Left lobe of liver (tissue), 2 donors: ENCODE measurements at places on chromosomes 5 and 9.

GRCh38 chr5:14551211-14551610 lies 30.4 kb upstream of the OTULINL start:
- no peak for DNase-seq

GRCh38 chr5:98461485-98461884 lies 312.0 kb upstream of the RGMB start:
- DNase-seq, result no peak

DNA sequence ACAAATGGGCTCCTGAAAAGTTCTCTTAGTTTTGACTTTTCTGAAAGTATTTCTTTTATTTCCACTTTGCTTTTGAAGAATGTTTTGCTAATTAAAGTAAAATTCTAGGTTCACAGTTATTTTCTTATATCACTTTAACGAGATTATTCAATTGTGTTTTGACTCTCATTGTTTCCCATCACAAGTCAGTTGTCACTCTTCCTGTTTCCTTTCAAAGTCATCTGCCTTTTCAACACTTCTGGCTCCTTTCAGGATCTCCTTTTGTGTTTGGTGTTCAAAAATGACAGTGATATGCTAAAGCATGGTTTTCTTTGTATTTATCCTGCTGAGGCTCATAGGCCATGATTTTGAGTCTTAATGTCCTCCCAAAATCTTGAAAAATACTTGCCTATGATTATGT lies 235.4 kb upstream of the TAS2R1 start:
- no peak for DNase-seq

DNA sequence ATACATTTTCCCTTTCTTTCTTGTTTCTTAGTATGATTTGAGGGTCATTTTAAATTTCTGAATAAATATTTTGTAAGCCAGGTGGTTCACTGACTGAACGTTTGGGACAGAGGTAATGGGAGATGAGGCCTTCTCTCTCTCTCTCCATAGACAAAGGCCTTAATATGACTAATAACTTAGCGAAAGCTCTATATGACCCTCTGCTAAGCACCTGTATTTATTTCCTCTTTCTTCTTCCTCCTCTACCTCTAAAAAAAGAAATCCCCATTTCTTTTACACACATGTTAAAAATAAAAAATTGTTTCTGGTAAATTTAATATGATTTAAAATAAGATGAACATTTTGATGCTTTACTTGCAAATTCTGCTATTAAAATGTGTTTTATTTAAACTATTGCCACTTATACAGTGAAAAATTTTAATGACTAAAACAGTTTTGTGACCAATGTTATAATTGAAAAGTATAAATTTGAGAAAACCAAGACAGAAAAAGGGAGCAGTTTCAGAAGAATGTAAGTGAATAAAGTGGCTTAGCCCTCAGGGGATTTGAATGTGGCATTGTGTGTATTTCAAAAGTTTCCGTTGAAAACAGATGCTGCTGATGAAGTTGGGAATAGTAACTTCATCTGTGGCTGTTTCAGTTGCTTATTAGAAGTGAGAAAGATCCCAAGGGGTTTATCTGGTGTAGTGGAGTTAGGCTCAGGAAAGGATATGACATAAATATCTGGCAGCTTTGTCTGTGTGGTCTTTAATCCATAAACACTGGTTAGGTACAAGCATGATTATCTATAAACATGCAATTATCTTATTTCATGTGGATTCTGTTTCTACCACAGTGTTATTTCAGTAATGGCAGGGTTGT lies 128.6 kb upstream of the GRHPR start:
- no peak for DNase-seq

- no peak for DNase-seq
Observed at GRCh38 chr5:137441476-137441875, 57.6 kb downstream of the SPOCK1 start.

- DNase-seq, result no peak
Observed at GRCh38 chr9:20437476-20437875, 184.8 kb downstream of the MLLT3 start.

- DNase-seq, result no peak
Observed at GRCh38 chr5:159017786-159018185, 81.9 kb downstream of the EBF1 start.

DNA sequence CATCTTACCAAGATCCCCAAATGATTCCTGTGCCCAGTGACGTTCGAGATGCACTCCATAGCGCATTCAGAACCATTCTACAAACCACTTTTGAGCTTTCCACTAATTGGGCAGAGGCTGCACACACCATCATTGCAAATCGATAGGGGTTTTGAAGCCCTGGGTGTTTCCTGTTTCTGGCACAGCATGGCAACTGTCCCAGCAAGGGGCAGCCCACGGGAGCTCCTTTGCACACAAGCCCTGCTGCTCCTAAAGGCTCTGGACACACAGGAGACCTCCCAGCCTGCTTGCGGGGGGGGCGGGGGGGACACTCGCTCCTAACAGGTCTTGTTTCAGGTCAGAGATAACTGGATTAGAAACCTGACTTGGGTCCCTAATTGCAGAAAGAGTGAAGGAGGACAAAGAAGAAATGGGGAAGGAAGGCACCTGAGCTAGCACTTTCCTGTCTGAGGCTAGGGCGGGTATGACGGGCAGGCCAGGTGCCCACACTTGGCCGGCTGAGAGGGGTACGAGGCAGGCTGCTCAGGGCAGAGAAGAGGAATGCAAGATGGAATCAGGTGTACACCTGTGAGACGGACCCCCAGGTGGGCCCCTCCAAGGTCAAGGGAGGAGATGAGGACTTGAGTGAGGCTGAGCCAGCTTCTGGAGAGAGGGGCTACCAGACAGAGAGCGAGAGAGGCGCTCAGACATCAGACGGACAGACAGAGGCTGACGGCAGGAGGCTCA lies 820 bp downstream of the FBP1 start:
- DNase-seq, result peak; percentile 60

DNA sequence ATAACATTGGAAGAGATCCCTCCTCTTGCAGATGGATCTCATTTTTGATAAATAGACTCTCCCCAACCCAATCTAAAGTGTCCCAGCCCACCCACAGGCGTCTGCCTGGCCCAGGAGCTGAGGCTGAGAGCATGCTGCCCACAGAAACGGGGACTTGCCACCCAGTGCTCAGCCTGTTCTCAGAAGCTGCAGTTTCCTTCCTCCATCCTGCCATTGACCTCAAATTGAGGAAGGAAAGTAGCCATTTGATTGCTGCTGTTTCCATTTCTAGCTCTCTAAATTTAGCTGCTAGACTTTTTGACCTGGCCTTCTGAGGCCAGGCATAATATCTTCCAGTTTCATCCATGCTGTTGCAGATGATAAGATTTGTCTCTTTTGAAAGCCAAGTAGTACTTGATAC lies 31.1 kb upstream of the FRMD3 start:
- DNase-seq, result no peak

- no peak for DNase-seq
Observed at GRCh38 chr9:73437758-73438157, 286.1 kb downstream of the ANXA1 start.

DNA sequence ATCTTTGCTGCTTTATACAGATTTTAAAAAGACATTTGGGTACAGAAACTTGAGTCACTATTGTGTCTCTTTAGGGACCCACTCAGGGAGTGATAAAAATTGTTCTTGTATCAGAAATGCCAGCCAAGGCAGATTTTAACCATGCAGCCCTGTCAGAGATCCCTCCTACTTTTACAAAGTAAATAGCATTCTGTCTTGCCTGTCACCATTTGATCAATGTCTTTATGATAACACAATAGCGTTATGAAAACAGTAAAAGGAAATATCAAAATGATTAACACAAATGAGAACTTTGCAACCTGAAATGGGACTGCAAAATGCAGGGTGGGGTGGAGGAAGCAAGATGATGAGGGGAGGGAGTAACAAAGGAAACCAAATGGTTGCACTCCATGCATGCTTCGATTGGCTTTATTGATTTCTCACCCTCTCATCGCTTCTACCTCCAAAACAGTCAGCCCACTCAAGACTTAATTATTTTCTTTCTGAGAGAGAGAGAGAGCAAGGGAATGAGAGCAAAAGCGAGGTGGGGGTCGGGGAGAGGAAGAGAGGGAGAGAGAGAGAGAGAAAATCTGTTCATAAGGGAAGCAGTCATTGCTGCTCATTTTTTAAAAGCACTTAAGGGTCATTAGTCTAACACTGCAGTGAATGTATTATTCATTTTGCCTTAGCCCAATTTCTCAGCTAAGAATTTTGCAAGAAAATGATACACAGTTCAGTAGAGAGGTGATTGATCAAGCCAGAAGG lies 576.5 kb downstream of the CSNK1G3 start:
- no peak for DNase-seq

GRCh38 chr9:95726756-95727155 lies 148.7 kb upstream of the ERCC6L2 start:
- DNase-seq, result no peak

DNA sequence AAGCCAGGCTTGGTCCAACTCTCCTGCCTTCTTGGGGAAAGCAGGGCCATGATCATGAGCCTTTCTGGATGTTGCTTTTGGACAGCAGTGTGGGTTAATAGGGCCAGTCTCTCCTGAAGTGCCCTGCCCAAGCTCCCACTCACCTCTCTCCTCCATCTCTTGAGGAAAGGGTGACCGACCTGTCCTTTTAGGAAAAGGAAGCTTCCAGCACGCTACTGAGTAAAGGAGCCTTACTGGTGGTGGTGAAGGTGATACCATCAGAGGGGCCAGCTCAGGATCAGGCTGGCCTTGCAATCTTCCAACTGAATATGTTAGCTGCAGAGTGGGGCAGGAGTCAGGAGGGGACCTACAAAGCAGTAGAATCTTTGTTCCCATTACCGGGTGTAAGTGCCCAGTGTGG lies 2.2 kb upstream of the RGS3 start:
- no peak for DNase-seq

- DNase-seq, result no peak
Observed at GRCh38 chr9:35940458-35941407, 17.2 kb downstream of the OR2S2 start.

GRCh38 chr9:14278291-14278721 lies 35.6 kb downstream of the NFIB start:
- DNase-seq, result no peak

DNA sequence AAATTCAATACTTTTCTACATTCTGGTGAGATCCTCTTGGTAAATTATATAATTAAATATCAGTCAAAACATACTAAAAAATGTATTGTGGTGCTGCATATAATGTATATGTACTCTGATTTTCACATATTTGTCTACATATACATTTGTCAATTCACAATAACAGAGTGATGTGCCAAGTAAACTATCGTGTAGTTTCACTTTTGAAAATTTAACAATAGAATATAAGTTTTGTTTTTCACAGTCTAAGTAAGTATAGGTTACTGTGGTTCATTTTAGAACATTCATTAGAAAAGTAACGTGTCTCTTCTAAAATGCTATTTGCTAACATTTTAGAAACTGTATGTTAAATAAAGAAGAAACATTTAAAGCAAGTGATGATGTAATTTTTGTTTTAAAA lies 73.6 kb downstream of the NR3C1 start:
- DNase-seq, result no peak

DNA sequence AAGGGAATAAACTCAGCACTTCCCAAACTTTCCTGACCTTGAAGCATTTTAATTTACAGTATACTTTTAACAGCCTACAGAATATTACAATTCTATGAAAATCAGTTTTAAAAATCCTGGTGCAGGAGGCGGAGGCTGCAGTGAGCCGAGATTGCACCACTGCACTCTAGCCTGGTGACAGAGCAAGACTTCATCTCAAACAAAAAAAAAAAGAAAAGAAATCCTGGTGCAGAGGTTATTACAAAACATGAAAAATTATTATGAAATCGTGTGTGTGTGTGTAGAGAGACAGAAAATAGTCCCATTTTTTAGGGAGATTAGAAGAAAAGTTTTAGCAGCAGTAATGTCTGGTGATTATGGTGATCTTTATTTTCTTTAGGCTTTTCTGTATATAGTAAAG lies 26.9 kb downstream of the GOLPH3 start:
- no peak for DNase-seq

DNA sequence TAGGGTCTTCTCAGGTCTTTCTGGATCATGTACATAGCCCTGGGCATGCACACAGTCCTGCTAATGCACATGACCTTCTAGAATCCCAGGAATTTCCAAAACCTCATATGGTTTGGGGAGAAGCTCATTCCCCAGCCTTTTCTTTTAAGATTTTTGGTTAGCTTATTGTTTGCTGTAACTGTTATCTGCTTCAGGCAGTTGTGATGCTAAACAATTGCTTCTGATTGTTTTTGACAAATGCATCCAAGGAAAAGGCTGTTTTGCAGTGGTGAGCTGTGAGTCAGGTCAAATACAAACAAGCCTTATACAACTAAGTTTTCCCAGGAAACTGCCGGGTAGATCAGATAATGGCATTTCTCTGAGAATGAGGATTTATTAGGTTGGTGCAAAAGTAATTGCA lies 32.7 kb downstream of the SMC5 start:
- DNase-seq, result no peak

GRCh38 chr9:73370053-73370452 lies 218.4 kb downstream of the ANXA1 start:
- no peak for DNase-seq

DNA sequence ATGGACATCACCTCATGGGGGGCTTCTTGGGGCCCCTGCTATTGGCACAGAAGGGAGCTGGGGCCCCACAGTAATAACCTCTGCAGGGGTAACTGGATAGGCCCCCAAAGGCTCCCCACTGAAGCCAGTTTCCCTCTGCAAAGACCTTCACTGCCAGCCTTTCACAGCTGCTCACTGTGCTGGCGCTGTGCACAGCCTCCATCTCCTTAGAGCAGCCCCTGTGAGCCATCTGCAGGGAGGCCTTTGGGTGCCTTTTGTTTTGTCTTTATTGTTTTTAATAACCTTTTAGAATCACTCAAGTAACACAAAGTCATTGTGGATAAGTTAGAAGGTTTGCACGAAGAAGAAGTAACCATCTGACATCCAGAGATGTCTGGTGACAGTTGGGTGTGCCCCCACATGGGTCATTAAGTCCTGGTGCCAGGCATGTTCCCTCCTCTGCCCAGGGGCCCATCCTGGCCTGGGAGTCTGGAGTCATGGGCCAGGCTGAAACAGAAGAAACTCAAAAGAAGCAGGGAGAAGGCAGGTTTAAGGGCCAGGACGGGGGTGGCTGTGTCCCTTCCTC lies 42.7 kb downstream of the NCS1 start:
- DNase-seq, result no peak

- no peak for DNase-seq
Observed at GRCh38 chr5:139275956-139276355, 17.6 kb upstream of the MATR3 start.

GRCh38 chr9:132031467-132032237 lies 48.0 kb downstream of the MED27 start:
- DNase-seq, result no peak

DNA sequence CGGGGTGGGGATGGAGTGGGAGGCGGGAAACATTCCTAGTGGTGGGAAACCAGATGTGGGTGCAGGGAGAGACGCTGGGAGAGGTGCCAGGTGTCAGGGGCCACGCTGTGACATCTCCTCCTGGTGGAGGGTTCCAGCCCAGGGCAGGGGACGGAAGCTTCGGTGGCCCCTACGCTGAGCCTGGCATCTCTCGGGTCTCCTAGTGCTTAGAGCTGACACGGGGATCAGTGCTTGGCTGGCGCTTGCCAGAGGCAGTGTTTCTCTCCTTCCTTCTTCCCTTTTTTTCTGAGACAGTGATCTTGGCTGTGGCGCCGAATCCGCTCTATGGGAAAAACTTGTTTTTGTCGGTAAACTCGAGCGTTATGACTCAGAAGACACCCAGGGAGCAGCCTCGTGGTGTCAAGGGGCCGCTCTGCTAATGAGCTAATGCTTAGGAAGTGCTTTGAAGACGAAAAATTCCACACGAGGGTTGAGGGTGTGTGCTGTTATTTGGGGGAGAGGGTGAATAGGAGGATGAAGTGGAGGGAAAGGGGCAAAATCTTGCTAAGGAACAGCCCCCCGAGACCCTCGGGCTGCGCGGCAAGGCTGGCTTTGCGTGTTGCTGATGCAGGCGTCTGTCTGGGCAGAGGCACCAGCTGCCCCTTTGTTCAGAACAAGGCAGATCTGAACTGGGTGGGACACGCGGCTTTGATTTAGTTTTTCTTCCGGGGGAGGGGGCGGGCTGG lies 20.4 kb upstream of the IER5L start:
- no peak for DNase-seq
